ENCODE measurements at places on chromosomes 5 and 9. TPM values are rescaled to one million over a fixed set of nuclear protein-coding genes. Genes with fewer than 3 reads are reported as not detected.

DNA sequence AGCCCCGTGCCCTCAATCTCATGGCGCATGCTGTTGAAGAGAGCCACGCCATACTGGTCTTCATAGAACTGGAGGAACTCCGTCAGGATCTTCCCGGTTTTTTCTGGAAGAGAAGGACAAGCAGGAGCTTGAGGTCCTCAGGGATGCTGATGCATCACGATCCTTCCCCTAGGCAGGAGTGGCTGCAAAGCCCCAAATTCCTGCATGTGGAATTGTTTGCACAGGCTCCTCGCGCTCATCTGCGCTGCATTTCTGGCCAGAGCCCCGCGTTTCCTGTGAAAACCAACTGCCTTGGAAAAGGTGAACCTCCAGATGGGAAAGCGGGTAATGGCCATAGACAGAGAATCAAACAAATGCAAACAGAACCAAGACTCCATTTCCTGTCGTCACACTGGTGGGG, 80.4 kb downstream of the LRSAM1 start:
- no peak for DNase-seq

GRCh38 chr5:125370461-125371205, 624.2 kb upstream of the ZNF608 start:
- DNase-seq, result no peak

DNA sequence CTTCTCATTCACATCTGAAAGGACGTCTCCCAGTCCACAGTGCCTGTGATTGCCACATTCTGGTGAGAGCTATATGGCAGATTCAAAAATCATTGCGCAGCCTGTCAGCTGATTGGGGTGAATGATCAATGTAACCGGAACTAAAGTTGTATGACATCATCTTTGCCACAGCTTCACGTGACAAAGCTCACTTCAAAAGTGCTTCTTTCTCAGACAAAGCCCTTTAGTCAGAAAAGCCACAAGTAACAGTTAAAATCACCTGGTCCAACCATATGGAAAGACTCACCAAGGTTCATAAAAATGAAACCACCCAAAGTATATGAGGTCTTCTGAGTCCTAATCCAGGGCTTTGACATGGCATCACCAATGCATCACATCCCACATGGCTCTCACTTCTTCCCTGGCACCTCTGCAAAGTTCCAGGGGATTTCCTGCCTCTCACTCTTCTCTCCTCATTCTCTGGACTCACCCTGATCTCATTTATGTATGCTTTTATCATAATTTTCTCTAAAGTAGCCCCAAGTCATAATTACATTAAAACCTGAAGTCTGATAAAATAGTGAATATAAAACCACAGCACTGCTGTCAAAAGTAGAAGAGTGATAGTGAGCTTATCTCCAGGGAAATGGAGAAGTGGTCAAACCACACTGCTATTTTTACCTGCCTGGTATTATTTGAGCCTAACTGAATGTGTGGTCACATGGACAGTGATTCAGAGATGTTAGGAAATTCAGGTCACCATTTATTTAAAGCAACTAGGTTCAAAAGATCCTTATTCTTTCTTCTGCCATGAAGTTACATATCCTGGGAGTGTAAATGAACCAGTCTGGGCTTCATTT, 193.1 kb upstream of the PTGER4 start:
- no peak for DNase-seq

The AK8 gene
- total RNA-seq, result 0.42 TPM

The TEX53 gene
- not detected for total RNA-seq

The CLIC3 gene
- not detected for total RNA-seq
